ENCODE measurements at places on chromosomes 2 and 18.

DNA sequence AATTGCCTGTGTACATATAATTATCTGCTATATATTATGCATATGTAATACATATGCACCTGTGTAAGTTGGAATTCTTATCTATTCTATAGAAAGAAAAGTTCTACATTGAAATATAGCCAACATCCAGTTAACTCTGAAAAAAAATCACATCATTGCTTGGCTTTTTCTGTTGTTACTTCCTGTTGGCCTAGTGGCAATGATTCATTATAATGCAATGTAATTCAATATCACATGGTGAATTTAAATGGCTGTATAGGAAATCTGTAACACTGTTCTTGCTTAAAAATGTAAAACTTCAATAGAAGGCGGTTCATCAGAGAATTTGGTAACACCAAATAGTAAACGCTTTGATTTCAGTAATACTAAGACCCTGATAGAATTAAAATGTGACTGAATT lies 44.5 kb upstream of the MAP4K3 start:
- DNase-seq, result peak; percentile 86

- DNase-seq, result no peak
These were observed 160.3 kb downstream of the SEPTIN10 start for GRCh38 chr2:109453371-109453995.

GRCh38 chr2:43406651-43407279 lies 180.4 kb upstream of the ZFP36L2 start:
- DNase-seq, result no peak

GRCh38 chr2:218202266-218202665 lies 14.7 kb upstream of the ARPC2 start:
- no peak for DNase-seq

DNA sequence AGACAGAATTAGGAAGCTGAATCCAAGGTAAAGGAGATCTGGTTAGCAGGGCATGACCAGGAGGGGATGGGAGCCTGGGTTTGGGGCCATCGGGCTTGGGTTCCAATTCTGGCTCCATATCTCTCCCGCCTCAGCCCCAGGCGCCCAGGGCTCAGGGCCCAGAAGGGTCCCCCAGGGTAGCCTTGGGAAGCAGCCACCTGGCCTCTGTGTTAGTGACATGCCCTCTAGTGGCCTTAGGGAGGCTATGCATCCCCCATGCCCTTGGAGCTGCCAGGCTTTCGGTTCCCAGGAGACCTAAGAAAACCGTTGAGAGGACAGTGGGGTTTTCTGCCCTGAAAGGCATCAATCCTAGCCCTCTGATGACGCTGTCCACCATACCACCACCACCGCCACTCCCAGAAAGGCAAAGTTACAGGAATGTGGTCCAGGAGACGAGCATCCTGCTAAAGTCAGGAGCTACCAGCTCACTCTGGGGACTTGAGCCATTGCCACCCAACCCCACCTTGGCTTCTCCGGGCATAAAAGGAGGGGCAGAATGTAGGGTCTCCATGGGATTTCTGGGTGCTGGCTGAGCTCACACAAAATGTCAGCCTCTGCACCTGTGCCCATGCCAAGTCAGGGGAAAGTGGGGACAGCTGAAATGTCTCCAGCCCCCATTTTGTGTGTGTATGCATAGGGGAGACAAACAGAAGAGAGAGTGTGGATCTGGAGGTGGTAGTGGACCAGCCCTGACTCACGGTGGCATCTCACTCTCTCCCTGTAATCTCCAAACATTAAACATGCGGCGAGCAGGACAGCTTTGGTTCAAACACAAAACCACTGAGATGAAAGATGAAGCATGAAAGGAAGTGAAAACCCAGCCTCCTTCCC lies 56.5 kb downstream of the EMX1 start:
- DNase-seq, result peak; percentile 57

- no peak for DNase-seq
These were observed 60.0 kb upstream of the NOSTRIN start for GRCh38 chr2:168742258-168742932.

DNA sequence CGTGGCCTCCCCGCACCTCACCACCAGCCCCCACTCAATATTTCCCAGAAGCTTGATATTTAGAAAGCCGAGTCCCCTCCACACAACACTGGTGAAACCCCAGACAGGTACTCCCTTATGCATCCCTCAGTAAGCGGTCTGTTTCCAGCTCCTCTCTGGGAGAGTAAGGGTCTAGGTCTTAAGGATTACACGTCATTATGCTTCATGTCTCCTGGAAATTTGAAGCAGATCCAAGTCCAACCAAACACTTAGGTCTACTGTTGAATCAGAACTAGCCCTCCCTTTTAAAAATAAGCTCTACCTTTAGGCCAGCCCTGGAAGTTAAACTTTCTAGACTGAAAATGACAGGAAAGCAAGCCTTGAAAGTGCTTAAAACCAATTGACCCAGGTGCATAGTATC lies 1.5 kb upstream of the OST4 start:
- peak; percentile 28 for DNase-seq

DNA sequence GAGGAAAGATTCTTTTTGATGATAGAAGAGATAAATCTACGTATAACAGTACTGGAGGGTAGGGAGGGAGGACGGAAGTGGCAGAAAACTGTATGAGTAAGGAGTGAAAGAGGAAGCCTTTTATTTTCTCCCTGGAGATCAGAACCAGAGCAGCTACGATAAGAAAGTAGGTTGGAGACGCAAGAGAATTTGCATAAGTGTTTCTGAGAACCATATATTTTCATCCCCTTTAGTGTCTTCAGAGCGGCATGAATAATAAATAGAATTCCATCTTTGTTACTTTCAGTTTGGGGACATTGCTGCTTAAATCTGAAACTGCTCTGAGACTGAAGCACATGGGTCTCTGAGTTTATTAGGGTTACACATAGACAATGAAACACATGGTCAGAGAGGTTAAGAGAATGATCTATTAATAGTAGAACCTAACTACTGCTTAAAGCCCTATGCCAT lies 230.2 kb upstream of the TNP1 start:
- no peak for DNase-seq

DNA sequence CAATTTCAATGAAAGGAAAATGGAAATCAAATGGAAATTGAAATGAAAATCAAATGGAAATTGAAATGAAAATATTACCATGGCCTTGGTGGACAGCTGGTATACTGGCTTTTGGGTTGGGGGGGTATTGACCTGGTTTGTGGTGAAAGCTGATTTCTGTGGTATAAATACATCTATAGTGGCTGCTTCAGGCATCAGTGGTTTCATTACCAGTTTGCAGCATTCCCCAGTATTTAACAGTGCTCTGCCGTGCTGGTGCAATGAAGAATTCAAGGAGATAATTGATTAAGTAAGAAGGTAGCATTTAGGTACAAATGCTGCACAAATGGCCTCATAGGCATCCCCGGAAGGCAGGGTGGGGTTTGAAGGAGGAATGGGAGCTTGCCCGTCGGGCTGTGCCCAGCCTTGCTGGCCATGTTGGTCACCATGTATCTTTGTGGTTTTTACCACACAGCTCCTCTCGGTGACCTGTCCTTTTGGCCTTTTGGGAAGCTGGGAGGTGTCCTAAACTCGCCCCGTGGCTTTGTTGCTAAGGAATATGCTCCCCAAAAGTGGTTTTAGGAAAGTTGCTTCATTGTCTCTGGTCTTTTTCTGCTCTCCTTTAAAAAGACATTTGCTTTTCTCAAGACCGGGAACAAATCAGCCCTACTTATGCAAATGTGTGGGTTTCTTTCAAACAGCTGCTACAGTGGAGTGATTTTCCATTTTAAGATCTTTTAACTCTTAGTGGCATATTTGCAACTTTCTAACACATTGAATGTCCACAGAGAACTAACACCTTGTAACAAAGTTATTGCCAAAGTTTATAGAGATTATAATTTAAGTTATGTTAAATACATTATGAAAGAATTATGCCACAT lies 28.6 kb downstream of the SNTG2 start:
- DNase-seq, result no peak

DNA sequence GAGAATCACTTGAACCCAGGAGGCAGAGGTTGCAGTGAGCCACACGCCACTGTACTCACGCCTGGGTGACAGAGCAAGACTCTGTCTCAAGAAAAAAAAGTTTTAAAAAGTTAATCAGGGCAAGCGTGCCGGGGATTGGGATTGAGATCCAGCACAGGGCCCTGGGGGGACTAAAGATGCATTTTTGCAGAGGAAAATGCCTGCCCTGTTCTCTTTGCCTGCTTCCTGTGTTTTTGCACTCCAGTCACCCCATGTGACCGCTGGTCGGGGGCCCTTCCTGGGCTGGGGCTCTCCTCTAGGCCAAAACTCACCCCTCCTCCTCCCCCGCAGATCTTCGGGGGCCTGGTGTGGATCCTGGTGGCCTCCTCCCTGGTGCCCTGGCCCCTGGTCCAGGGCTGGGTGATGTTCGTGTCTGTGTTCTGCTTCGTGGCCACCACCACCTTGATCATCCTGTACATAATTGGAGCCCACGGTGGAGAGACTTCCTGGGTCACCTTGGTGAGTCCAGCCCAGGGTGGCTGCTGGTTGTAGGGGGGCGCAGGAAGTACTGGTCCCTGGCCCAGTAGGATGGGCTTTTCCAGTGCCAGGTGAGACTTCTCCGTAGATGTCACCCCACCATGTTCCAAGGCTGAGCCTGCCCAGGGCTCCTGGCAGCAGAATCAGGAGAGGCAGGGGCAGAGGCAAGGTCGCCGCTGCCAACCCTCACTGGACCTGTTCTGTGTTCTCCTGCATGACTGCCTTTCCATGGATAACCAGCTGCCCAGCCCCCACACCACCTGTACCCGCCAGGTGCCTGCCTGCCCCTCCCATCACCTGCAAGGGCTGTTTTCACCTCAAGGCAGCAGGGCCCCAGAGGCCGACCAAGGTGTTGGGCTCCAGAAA lies 22.4 kb downstream of the MAL start:
- no peak for DNase-seq

- peak; percentile 94 for DNase-seq
These were observed 262.6 kb upstream of the THUMPD2 start for GRCh38 chr2:40041422-40042382.

GRCh38 chr18:49241852-49242251 lies 218.6 kb downstream of the DYM start:
- DNase-seq, result peak; percentile 51

DNA sequence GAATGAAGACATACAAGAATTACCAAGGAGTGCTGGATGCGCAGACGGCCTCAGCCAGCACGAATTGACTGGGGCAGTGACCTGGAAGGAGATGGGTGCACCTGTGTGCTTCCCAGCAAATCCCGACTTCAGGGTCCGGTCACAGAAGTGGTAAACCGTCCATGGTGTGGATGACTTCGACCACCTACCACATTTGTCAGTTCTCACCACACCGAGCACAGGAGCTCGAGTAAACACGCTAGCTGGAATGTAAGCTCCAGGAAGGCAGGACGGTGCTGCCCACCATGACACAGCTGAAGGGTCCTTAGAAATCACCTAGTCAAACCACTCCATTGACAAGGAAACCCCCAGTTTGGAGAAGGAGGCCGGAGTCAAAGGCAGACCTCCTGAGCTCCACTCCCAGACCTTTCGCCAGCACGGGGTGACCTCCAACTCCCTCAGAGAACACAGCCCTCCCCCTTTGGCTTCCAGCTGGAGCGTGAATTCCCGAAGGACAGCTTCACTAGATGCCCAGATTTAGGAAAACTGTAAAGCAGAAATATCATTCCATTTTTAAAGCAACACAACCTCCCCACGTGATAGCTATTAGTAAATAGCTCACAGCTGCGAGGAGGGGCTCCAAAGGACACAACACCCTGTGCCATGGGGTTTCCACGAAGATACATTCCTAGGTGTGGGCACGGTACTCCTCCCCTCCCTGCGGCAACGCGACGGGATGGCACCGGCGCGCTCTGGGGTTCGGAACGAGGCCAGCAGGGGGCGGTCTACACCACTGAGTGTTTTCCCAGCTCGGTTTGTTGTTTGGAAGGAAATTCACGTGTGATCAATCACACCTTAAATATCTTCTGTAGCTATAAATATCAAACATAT lies 34.1 kb upstream of the GNAL start:
- DNase-seq, result no peak

GRCh38 chr18:21453511-21453901 lies 147.0 kb downstream of the ESCO1 start:
- DNase-seq, result no peak

- DNase-seq, result peak; percentile 98
These were observed 164.2 kb downstream of the ANTXR1 start for GRCh38 chr2:69177063-69177771.

DNA sequence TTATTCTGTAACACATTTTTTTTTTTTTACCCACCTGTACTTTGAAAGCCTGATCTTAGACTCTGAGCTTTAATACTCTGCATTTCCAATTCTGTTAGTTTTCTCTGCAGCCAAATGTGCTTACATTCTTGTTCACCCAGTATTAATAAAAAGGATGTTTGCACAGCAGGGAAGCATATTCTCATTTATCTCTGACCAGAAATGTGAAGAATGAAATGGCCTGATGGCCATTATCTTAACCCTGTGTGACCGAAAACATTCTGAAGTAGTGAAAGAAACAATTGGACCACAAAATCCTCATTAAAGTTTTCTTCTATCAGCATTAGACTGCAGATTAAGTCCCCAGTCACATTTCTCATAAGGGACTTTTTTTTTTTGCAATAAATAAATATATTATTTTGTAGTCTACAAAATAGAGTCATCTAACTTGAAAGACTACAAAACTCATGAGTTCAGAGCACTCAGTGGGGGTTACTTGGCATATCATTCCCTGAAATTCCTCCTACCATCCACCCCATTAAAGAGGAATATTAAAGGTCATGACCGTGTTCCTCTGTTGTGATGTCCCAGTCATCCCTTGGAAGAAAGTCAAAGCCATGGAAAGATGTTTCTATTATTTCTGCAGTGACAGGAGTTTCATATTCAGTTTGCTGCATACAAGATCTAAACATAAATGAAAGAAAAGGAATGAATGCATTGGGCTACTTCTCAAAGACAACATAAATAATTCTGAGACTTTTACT lies 364.4 kb downstream of the RND3 start:
- DNase-seq, result no peak

DNA sequence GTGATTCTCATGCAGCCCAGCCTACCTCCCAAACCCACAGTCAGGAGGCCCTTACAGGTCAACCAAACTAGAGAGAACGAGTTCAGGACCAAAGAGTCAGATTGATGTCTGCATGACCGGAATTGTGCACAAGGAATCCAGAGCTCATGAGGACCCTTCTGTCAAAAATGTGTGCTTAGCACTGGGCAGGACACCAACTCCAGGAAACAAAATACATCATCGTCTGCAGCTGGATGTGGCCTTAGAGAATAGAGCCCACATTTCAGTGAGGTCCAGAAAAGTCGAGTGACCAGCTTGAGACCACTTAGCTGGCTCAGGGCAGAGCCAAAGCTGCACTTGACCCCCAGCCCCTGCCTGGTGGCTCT lies 3.2 kb downstream of the TNS1 start:
- no peak for DNase-seq
